Left ventricle myocardium superior (tissue), 1 donor: ENCODE measurements at places on chromosomes 7 and 10.

DNA sequence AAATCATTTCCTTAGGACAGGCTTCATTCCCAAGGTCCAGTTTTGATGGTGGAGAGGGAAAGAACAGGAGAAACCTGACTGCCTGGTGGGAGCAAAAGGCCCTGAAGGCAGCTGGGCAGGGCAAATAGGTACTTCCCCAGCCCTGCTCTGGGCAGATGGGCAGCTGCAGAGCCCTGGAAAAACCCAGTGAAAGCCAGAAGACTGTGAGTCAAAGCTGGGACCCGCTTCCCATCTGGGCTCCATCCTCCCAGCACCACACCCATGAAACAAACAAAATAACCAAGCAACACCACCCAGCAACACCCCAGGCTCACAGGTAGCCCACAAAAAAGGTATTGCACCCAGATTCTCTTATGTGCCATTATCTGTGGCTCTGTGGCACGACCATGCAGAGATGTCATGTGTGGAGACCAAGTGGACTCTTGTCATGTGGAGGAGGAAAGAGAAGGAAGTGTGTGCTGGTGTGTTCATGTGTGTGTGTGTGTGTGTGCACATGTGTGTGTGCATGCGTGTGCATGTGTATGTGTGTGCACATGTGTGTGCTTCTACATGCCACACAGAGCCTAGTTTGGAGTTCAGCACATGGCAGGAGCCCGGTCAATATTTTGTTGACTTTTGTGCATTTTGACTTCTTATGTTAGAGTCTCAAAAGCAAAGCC is 9.8 kb downstream of the CLRN3 start:
- DNase-seq: no peak

GRCh38 chr7:116726713-116727431 is 54.9 kb downstream of the MET start:
- DNase-seq: no peak

DNA sequence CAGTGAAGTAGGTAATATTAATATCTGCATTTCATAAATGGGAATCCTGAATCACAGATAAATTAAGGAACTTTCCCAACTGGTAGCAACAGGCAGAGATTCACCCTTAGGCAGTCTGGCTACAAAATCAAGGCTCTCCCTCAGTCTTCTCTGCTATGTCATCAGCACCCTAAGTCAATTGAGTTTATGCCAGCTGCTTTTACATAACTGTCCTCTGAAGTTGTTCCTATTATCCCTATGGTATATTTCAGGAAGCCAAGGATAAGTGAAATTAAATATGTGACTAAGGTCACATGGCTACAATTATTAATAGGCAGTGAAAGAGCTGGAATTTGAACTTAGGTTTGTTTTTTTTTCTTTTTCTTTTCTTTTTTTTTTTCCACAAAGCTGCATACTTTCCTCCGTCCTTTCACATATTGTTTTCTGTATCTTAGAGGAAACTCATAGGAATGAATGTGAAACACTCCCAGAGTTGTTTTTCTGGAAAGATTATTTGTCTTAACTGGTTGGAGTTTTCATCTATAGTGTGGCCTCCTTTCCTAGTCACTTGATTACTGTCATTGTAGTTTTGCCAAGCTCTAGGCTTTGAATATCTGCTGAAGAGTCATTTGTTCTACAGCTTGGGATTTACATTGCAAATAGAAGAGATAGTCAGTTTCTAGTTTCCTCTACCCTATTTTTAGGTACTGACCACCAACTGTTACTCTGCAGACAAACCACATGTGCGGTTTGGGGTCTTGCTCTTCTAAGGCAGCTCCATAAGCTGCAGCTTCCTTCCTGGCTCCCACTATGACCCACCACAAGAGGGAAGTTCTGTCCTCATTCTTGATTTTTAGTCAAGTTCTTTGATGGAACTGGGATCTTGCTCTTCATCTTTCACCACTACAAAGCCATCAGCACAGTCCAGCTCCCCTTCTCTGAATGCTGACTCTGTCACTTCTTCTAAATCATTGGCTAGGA is 338.0 kb upstream of the KIAA1217 start:
- DNase-seq: no peak

DNA sequence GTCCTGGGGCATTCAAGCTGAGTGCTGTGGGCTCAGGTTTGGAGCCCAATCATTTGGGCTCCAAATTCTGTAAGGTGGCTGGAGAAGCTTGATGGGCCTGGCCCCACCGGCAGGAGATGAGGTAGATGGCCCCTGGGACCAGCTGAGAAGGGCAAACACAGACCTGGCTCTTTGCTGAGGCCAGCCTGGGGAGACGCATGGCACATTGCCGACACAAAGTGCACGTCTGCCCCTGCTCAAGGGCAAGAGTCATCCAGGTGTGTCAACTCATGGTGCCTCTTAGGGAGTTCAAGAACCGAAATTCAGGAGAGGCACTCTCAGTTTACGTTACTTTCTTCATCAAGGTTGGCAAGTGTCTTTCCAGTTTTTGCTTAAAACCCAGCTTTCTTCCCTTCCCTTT is 227.5 kb downstream of the LRMDA start:
- no peak for DNase-seq

DNA sequence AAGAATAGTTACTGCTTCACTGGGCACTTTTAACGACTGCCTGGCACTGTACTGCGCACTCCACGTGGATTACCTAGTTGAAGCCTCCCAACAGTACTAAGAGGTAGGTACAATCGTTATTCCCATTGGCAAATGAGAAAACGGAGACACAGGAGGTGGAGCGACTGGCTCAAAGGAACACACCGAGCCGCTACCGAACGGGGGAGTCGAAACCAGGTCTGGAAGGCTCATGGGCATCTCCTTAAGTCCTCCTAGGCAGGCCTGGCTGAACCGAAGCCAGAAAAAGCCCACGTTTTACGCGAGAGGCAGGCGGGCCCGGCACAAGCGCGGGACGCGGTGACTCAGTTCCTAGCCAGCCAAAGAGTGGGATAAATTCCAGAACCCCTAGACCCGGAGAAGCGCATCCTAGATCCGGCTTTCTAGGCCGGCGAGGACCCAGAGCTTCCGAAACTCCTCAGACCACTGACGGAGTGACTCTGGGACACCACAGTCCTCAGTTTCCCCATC is 472 bp downstream of the PDAP1 start:
- DNase-seq: peak; percentile 55

DNA sequence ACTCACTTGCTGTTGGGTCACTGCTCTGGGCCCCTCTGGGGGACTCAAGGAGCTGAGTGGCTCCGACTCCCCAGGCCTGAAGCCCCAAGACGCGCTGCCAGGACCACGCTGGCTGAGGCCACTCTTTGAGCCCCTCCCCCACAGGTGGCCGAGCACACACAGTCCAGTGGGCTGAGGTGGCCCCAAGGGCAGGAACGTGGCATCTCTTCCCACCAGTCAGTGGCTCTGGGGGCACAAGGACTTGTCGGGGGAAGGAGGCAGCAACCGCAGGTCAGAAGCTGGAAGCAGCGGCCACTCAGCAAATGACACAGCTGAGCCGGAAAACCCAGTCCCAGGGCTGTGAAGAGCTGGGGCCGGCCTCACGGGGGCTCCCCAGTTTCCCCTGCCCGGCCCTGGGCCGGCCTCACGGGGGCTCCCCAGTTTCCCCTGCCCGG is 24.1 kb downstream of the GRIFIN start:
- DNase-seq: no peak

DNA sequence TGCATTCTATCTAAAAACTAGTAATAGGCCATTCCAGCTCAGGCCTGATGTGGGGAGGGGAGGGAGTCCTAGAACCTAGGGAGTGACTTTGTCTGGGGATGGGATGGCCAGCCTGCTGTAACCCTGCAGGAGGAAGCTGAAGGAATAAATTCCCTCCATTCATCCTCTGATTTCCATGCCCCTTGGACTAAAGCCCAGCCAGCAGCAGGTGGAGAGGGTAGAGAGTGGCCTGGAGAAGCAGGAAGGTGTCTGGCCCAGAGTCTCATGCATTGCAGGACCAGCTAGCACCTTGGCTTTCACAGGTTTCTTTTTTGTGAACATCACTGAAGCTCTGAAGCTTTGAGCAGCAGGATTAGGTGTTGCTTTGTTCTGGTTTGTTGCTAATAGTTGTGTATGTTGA is 32.8 kb upstream of the CDH23 start:
- no peak for DNase-seq

DNA sequence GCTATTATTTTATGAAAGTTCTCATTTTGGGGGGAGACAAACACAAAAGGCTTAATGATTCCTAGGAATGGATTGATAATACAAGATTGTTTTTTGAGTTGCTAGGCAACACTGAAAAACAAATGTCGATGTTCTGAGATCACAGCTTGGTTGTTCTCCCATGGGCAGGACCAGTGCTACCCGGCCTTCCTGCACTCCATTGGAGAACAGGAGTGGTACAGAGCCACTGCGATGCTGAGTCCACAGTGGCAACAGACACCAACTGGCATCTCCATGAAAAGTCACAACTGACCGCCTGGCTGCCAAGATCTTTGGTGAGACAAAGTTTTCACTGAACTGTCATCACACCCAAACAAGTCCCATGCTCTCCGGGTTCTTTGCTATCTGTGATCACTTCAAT is 68.9 kb upstream of the NMT2 start:
- DNase-seq: no peak

GRCh38 chr7:91973639-91974038 is 33.0 kb downstream of the AKAP9 start:
- DNase-seq: no peak

DNA sequence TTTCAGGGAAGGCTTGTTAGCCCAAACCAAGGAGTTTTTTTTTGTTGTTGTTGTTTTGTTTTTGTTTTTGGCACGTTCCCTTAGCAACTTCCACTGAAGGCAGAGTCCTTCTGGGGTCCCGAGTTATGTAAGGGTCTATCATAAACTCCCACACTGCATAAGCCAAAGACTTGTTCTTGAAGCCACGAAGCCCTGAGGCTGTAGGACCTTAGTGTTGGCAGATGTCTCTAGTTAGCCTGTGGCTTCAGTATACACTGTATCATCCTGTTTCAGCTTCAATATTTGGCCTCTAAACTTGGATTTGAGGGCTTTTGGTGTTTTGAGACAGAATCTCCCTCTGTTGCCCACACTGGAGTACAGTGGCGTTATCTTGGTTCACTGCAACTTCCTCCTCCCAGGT is 13.6 kb downstream of the KPNA7 start:
- no peak for DNase-seq

DNA sequence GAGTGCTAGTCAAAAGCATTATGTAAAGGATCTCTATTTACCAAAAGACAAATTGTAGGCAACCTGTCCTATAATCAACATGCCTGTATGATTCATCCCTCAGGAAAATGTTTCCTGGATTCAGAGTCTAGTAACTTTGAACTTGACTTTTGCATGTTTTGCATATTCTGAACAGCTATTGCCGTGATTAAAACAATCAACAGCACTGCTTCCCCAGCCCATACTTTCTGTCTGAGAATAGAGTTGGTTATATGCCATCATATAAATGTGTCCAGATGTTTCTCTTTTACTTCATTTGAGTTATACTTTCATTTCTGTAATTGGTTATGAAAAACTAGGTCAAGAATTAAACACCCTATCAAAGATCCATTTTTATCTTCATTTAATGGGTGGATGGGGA is 83.5 kb downstream of the ZMYND11 start:
- DNase-seq: no peak

- peak; percentile 18 for DNase-seq
These were observed 229.8 kb downstream of the DNAJB6 start for GRCh38 chr7:157566631-157567006.

DNA sequence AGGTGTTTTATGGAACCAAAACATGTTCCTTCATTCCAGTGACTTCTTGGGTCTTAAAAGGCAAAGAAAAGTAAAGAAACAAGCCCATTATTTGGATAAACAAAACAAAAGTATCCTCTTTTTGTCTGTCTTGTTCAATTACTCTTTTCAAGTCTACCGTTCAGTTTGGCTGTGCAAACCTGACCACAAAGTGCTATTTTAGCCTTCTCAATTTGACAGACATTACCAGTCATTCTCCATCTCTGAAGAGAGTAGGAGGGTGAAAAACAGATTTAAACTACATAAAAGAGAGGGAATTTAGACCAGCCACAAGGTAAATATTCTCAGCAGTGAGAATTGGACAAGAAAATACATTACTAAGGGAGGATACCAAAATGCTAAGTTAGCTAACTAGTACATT is 145.2 kb downstream of the GRM3 start:
- no peak for DNase-seq

DNA sequence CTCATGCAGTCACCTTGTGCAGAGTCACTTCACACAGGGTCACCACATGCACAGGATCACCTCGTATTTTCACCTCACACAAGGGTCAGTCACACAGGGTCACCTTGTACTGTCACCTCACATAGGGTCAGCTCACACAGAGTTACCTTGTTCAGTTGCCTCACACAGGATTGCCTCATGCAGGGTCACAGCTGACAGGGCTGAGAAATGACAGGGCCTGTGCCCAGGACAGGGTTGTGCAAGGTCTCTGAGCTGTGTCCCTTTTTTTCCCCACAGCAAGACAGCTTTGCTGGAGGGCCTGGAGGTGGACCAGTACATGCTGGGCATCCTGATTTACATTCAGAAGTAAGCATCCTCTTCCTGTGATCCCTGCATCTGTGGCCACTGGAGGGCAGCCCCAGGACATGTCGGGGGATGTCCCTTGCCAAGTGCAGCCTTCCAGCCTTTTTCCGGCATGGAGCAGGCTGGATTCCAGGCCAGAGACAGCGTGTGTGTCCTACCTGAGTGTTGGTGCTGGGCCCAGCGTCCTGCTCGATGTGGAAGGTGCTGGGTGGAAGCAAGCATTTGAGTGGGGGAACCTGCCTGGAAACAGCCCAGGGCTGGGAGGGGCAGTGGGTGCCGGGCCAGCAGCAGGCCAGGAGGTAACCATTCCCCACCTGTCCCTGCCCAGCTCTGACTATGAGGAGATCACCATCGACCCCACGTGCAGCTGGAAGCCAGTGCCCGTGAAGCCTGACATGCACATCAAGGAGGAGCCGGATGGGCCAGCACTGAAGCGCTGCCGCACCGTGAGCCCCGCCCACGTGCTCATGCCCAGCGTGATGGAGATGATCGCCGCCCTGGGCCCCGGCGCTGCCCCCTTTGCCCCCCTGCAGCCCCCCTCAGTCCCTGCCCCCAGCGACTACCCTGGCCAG is 16.3 kb downstream of the ZMIZ2 start:
- no peak for DNase-seq

DNA sequence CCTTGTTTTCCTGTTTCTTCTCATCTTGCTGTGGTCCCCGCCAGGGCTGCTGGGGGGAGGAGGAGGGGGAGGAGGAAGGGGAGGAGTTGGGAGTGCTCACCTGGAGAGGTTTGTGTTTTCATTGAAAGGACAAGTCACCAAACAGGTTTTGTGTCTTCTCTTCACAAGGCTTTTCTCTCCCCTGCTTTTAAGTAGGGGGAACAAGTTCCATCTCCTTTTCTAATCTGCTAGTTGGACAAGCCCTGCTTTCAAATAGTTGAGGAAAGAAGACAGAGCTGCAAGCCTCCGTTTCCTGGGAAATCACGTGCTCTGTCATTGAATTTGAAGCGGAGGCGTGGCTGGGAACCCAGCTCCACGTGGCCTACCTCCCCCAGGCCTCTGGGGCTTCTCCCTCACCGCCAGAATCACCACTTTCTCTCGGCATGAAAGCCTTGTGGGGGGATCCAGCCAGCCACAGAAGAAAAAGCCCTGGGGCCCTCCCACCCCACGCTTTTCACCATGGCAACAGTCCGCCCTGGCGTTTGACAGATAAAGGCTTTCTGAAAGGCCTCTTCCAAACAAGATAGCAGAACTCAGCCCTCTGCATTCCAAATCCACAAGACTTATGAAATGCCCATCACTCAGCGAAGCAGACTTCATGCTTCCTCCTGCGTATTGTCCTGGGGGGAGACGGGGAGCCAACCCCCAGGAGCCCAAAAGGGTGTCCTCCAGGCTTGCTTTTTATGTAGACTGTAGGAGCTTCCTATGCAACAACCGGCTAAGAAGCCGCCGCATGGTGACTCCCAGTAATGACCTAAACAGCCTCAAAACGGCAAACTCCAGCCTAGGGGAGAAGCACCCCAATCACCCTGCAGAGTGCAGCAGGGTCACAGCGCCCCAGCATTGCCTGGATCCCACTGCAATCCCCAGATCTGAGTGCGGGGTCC is 51.7 kb downstream of the PROSER2 start:
- peak; percentile 53 for DNase-seq
